ENCODE measurements at places on chromosomes 3 and 15.

GRCh38 chr15:29040370-29040751, 154.6 kb downstream of the APBA2 start:
- DNase-seq, result no peak

DNA sequence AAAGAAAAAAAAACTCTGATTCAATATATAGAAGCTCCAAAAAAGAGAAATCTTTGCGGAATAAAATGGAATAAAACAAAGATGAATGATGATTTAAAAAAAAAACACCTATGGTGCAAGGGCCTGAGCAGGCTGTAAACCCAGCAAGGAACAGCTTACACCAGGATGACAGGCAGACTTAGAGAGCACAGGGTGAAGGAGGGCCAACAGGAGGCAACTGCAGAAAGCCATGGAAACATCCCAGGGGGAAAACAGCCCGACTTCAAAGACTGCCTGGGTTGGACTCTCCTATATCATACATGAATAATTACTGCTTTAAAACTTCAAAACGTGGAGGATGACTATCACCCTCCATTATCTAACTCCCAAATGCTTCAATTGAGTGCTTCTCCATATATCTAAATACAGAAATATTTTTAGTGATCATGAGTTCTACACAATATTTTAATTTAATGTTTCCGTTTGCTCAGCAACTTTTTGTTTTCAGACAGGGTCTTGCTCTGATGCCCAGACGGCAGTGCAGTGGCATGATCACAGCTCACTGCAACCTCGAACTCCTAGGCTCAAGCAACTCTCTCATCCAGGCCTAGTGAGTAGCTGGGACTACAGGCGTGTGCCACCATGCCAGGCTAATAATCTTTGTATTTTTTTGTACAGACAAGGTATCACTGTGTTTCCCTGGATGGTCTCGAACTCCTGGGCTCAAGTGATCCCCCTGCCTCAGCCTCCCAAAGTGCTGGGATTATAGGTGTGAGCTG, 456.2 kb downstream of the TBL1XR1 start:
- no peak for DNase-seq

DNA sequence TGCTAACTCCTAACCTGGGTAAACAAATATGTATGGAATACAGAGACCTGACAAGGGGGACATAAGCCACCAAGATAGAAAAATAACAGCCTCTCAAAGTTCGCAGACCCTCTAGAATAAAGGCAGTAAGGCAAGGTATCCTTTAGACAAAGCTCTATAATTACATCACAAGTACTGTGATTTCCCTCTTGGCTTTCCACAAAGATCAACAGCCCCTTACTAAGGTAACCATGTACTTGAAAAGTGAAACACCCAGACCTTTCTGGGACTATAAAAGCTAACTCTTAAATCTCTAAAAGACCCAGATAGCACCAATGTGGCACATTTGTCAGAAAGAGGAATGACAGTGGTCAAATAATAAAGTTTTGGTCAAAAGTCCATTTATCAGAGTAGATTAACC, 51.9 kb downstream of the TBL1XR1 start:
- DNase-seq, result no peak

DNA sequence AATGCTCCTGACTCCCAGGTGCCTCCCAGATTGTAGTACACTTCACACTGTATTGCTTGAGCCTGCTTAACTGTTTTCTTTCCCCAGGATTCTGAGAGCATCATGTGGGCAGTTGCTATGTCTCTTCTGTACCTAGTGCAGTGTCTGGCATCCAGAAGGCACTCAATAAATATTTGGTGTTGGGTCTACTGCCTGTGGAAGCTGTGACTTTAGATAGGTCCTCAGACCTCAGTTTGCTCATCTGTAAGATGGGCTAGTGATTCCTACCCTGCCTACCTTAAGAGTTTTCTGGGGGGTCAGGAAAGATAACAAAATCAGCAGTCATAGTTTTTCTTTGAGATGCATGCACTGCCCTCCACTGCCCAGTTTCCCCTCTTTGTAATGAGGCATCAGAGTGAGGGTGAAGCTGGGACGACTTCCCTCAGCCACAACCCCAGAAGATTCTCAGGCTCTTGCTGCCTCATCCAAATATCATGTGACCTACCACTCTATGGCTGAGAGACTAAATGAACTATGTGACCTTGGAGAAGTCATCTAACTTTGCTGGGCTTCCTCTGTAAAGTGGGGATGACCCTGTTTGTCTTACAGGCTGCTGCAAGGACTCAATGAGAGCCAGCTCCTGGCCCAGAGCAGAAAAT, 50.4 kb downstream of the ATP2B2 start:
- no peak for DNase-seq

DNA sequence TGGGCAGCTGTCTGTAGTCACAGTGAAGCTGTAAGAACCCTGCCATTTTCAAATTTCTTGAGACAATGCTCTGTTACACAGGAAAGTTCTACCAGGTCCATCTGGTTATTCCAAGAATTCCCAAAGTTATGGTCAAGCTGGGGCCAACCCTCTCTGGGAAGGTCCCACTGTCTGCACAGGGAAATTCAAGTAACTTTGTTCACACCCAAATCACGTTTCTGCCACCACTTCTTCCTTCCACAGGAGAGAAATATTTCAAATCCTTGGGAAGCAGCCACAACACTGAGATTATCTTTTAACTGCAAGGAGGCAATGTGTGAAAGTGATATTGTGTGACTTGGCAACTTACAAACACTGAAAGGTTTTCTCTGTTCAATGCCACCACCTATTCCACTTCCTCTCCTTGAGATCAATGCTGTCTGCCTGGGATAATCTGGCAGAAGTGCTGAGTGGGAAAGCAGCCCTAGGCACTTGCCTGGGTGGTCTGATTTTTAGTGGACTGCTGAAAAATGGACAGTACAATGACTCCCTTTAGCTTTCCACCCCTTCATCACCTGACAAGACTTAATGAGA, 5.6 kb downstream of the SCAMP2 start:
- no peak for DNase-seq

DNA sequence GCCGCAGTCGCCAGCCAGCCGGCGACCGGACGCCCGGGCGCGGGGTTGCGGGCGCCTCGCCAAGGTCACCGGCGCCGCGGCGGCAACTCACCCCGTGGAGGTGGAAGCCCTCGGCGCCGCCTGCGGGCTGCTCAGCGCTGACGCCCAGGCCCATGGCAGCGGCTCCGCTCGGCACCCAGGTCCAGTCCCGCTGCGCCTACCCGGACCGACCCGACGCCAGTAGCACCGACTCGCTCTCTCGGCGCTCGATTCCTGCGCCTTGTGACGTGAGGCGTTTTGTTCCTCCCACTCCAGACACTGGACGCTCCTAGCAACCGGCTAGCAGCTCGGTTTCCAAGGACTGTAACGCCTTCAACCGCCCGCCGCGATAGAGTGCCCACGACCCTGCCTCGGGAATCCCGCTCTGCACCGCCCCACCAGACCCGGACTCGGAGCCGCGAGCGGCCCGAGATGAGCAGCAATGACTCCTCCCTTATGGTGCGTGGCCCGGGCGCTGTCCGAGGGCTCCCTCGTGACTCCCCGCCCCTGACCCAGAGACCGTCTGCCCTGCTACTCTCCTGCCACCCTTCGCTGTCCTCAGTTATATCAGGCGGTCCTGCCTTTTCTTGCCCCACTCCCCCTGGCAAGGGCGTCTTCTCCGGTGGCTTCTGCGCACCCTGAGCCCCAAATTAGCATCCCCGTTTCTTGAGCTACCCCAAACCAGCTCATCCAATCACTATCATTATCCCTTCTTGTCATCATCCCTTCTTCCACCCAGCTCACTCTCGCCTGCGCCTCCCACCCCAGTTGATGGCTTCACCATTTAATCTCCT, at the start of the genes GORASP1 and TTC21A:
Gene GORASP1, minus strand, starts transcription at position 240 of the 812 bp plus-strand sequence. Its CDS starts 86 bp downstream, at position 154.
Gene TTC21A, plus strand, starts transcription at position 293 of the 812 bp plus-strand sequence. Its CDS starts 158 bp downstream, at position 451.
- peak; percentile 34 for DNase-seq

GRCh38 chr3:135453326-135453725, 512.2 kb upstream of the PPP2R3A start:
- no peak for DNase-seq

GRCh38 chr3:124592658-124593441, 137.4 kb upstream of the UMPS start:
- no peak for DNase-seq

DNA sequence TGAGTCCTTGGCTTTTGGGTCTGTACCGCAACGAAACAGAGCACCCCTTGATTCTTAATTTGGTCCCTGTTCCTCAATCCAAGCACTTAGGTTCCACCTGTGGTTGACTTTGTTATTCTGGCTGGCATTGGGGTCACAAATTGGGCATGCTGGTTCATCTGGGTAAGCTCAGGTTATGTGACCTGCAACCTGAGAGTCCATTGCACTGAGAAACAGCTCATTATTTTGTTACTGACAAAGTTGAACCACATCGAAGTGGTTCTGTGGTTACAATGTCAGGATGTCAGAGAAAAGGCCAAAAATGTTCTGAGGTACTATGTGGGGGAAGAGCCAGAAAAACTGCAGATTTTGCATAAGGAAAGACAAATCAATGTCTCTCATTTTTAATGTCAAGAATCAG, 74.2 kb downstream of the ZNF621 start:
- no peak for DNase-seq

DNA sequence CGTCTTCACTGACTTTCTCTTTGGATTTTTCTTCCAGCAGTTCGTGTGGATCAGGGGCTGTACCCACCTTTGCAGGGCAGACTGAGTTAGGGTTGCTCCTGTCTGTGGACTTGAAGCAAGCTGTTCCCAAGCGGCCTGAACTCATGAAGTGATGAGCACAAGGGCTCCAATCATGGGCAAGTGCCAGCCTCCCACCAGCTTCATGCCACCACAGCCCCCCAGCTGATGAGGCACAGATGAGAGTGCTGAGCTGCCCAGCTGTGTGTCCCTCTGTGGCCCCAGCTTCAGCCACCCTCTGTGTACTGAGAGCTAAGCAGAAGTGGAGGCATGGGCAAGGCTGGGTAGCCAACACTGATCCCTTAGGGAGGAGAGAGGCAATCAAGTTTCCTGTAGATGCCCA, 3.3 kb upstream of the PLCB2 start:
- DNase-seq, result no peak

DNA sequence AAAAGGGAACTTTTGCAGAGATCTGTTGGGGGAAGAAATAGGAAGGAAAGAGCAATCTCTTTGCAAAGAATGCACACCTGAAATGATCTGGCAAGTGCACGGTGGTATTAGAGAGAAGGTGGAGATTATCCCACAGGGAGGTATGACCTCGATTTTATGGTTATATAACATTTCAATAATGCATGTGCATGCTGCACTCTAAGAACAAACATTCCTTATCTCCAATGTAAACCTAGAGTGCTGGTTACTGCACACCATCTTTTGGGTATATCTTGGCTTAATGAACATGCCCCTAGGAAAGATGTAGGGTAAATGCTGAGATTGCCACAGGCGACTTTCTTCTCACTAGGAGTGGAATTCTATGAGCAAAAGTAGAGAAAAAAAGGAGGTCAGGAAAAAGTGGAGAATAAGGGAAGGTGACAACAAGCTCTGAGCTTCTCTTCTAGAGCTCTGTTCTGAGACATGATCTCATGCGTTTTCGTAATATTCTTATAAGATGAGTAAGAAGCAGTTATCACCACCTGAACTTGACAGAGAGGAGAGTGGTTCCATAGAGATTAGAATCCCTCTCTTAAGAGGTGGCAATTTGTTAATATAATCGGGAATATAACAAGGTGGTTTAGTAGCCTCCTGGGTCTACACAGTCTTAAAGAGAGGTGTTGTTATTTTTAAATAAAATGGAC, 117.5 kb upstream of the TMC3 start:
- DNase-seq, result no peak

GRCh38 chr15:31127596-31128261, 26.2 kb upstream of the TRPM1 start:
- DNase-seq, result no peak

DNA sequence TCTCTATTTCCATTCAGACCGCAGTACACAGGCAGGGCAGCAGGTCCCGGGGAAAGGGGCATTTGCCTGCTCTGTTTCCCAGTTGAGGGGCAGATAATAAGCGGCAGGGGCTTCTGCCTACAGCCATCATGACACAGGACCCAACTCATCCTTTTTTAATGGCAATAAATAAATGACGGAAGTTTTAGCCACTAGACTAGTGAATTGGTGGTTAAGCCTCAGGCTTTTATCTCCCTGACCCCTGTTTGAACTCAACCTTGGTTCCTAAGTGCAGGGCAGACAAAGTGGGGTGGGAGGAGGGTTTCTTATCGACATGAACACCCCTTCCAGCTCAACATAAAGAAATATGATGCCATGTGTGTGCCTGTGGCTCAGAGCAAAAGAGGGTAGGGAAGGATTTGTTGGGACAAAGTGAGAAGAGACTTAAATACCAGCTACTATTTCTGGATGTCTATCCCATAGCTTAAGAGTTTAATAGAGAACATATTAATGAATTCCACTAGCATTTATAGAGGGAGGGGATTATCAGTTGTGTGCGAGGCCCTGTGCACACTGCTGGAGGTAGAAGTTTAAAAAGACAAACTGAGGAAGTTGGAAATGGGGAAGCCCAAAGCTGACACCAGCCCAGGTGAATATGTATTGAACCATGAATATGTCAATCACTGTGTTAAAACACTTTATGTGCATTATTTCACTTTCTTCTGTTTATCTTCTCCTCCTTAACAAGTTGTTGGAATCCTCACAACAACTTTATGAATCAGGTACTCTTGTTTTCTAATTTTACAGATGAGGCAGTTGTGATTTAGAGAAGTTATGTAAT, 939.4 kb downstream of the MCTP2 start:
- DNase-seq, result no peak

GRCh38 chr15:75232826-75233503, 25.2 kb upstream of the GOLGA6C start:
- DNase-seq, result no peak

DNA sequence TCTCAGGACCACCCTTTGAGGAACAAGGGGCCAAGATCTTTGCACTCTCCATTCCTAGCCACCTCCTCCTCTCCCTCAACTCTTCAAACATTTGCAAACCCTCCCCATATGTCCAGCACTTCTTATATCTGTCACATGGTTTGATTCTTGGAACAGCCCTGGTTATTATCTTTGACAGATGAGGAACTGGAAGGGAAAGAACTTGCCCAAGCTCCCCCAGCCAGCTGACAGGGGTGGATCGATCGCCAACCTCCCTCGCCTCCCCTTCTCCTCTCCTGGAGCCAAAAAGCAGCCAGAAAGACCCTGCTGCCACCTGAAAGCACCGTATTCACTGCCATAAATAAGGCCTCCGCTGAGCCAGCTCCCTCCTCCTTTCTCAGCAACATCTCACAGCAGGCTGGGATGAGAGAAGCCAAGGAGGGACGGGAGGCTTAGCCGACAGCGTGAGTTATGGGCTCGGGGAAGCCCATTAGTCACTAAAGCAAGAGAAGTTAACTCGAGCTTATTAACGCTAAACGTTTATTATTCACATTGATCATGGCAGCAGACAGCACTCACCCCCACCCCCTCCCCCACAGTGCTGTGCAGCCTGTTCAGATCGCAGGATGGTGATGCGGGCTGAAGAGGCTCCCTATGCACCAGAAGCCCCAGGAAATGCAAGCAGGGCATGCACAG, 22.2 kb upstream of the FGD5 start:
- DNase-seq, result no peak

DNA sequence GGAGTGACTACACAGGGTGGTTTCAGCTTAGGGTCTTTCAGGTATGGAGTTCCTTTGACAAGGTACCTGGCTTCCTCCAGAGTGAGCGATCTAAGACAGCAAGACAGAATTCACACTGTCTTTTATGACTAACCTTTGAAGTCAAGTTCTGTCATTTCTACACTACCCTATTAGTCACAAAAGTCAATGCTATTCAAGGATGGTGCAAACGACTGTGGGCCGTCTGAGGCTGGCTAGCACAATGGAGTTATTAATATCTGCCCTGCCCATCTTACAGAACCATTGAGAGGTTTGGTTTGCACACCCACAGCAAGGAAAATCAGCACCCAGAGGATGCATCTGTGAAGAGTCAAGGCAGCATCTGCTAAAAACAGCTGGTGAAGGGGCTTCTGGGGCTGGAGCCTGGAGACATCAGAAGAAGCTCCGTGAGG, 62.9 kb upstream of the XCR1 start:
- DNase-seq, result no peak

- DNase-seq, result no peak
Measured at GRCh38 chr3:31373681-31374080, 159.0 kb upstream of the STT3B start.
